ENCODE measurements at places on chromosomes 7 and 10. TPM values are rescaled to one million over a fixed set of nuclear protein-coding genes. Genes with fewer than 3 reads are reported as not detected.

The LRMDA gene
- 47.7 TPM for total RNA-seq

The STAG3 gene
- 0.91 TPM for total RNA-seq

The PRTFDC1 gene
- total RNA-seq, result 11.2 TPM

The ELMO1 gene
- 17.9 TPM for total RNA-seq

The PFKP gene
- 120 TPM for total RNA-seq

The ITGB1 gene
- 461 TPM for total RNA-seq

The HMX2 gene
- total RNA-seq, result not detected

The HOGA1 gene
- total RNA-seq, result 12.6 TPM

The CADPS2 gene
- 14.1 TPM for total RNA-seq

The LHFPL3 gene
- total RNA-seq, result not detected

The PPP1R9A gene
- 24.6 TPM for total RNA-seq

The OPALIN gene
- total RNA-seq, result not detected

The NOD1 gene
- 12.6 TPM for total RNA-seq

The MAT1A gene
- total RNA-seq, result 0.09 TPM

The KCNMA1 gene
- 3.2 TPM for total RNA-seq

The KLHDC10 gene
- 29.4 TPM for total RNA-seq

The CRHR2 gene
- not detected for total RNA-seq

The EPHA1 gene
- not detected for total RNA-seq

The RPEL1 gene
- total RNA-seq, result not detected

The ADGRA1 gene
- 0.14 TPM for total RNA-seq

The COL17A1 gene
- not detected for total RNA-seq

The TPST1 gene
- 9.3 TPM for total RNA-seq

The TASOR2 gene
- total RNA-seq, result 41.1 TPM

The CYP2C19 gene
- not detected for total RNA-seq

The TMEM196 gene
- not detected for total RNA-seq

The HOXA5 gene
- 0.17 TPM for total RNA-seq

The TMEM229A gene
- 0.22 TPM for total RNA-seq

The SSC4D gene
- total RNA-seq, result 0.78 TPM

All from right cardiac atrium (tissue), 5 donors.